ENCODE measurements at places on chromosomes 2 and 18.

DNA sequence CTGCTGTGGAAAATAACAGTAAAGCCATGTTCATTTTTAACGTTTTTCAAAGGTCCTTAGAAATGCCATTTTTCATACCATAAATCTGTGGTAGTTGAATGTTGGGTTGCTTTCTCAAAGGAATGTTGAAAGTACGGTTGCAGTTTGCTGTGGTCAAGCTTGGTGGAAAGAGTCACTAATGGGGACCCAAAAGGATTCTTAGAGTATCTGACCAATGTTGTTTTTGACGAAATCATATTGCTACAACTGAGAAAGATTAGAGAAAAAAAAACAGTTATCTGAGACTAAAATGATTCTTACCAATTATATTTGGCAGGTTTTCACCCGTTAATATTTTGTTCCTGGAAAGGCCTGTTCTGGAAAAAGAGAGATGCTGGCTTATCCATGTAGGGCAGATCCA, 439.5 kb upstream of the ETAA1 start:
- DNase-seq: no peak

DNA sequence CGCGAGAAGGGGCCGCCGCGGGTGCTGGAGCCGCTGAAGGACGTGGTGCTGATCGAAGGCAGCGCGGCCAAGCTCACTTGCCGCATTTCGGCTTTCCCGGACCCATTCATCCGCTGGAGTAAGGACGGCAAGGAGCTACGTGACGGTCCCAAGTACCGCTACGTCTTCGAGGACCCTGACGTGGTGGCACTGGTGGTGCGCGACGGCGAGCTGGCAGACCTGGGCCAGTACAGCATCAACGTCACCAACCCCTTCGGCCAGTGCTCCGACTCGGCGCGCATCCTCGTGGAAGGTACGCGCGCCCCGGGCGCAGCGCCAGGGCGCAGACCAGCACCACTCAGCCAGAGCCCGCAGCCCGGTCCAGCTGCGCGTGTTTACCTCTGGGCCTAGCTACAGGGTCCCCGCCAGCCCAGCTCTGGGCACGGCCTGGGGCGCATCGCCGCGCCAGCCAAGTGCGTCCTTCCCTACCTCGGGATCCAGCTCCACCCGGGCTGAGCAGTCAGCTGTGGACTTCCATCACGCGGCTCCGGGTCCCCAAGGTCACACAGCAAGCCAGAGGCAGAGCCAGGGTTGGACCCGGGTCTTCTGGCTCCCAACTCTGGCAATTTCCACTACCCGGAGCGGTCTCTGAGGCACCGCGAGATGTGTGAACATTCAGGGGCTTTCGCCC, 1.7 kb upstream of the GMPPA start:
- DNase-seq: no peak

DNA sequence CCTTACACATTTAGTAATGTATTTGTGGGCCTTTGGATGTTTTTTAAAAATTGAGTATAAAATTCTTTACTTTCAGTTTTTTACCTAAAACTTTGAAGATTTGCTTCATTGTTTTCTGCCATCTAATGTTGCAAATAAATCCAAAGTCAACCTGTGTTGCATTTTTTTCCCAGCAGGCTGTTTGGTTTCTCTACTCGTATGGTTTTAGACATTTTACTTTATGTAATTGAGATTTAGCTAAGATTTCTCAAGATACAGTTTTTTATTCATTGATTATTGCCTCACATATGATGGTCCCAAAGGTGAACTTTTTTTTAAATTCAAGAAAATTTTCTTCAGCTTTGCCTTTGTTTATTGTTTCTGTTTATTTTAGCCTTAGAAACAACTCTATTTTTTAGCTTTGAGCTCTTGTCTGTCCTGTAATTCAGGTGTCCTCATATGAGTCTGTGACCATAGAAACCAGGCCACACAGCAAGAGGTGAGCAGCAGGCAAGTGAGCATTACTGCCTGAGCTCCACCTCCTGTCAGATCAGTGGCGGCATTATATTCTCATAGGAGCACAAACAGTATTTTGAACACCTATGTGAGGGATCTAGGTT, 53.4 kb upstream of the TBR1 start:
- no peak for DNase-seq

GRCh38 chr18:14971461-14972185, 223.7 kb downstream of the ANKRD30B start:
- no peak for DNase-seq

- DNase-seq: no peak
These were observed 1.6 kb downstream of the PPP3R1 start for GRCh38 chr2:68250652-68251186.

DNA sequence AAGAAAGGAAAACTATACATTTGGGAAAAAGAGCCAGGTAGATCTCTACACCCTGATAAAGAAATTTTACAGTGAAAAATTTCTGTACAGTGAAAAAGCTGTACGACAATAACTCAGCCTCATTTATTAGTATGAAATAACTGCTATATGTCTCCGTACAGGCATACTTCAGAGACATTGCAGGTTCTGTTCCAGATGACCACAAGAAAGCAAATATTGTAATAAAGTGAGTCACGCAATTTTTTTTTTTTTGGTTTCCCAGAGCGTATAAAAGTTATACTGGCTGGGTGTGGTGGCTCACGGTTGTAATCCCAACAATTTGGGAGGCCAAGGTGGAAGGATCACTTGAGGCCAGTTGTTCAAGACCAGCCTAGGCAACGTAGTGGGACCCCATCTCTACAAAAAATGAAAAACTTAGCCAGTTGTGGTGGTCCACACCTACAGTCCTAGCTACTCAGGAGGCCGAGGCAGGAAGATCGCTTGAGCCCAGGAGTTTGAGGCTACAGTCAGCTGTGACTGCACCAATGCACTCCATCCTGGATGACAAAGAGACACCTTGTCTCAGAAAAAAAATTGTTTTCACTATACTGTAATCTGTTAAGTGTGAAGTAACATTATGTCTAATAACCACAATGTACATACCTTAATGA, 28.2 kb upstream of the AMMECR1L start:
- DNase-seq: no peak

DNA sequence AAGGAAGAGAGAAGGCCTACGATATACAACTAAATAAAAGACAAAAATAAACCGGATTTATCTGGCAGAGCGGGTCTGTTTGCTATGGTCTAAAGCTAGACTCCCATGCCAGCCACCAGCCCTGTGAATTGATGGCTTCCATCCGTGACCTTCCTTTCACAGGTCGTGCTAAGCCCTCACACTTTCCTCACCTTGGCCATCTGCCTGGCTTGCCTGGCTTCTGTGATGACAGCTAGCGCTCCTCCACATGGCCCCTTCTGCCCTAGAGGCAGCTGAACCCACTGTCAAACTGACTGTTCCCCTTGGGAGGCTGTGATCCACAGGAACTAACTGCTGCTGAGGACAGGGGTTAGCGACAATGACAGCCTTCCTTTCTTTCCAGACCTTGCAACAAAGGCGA, 32.5 kb downstream of the GAREM1 start:
- DNase-seq: no peak

- peak; percentile 75 for DNase-seq
These were observed 35.0 kb upstream of the LRP1B start for GRCh38 chr2:142165790-142166189.

- no peak for DNase-seq
These were observed 45.9 kb downstream of the ST6GAL2 start for GRCh38 chr2:106839849-106840595.

DNA sequence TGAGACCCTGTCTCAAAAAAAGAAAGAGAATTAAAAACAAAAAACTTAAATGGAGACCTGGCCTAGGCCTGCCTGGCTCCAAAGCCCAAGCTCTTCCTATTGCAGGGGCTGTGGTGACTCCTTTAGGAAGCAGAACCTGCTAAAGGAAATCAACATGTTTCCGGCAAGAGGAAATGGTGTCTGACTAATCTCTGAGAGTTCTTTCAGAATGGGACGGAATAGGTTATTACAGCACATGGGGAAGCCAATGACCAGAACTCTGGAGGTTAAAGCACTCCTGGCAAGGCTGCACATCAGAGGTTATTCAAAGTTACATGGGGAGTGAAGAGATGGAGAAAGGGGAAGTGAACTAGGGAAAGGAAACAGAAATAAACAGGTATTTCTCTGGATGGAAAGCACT, 21.4 kb downstream of the KIF3C start:
- DNase-seq: peak; percentile 81

GRCh38 chr2:162230761-162231160, 12.5 kb downstream of the FAP start:
- no peak for DNase-seq

DNA sequence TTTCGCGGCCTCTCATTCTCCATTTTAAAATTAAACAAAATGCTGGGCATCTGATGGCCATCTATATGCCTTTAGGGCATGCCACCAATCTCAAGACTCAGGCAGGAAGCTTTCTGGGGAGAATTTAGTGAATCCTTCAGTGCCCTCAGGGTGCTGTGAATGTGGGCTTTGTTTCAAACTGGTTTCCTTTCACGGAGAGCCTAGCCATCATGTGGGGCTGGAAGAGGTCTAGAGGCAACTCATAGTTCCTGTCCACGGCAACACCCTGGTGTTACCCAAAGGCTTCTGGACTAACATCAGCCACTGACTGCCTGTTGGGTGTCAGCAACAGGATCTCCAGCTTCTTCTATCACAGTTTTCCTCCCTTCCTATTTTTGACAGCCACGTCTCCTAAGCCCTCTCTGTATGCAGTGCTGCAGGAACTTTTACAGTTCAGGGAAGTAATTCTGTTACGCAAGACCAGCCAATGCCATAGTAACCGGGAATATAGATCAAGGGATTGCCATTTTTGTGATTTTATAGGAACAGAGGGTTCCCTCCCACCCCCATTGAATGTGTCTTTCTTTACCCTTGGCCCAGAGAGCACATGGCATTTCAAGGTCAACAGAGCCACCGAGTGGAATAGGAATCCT, 7.9 kb upstream of the WDR33 start:
- DNase-seq: no peak

DNA sequence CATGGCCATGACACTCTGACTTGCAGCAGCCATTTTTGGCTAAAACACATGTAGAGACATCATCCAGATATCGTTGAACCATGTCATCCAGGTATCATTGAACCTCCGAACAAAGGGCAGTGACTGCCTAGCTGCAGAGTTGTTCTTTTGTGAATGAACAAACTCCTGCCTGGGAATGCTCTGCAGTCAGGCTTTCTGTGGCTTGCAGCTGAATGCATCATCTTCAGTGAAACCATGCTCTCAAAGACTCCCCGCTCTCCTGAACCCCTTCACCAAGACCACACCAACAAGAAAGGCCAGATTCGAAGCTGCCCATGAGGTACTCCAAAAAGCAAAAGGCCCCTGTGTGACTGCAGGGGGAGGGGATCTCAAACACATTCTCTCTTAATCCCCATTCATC, 118.8 kb downstream of the ACTR3 start:
- no peak for DNase-seq

DNA sequence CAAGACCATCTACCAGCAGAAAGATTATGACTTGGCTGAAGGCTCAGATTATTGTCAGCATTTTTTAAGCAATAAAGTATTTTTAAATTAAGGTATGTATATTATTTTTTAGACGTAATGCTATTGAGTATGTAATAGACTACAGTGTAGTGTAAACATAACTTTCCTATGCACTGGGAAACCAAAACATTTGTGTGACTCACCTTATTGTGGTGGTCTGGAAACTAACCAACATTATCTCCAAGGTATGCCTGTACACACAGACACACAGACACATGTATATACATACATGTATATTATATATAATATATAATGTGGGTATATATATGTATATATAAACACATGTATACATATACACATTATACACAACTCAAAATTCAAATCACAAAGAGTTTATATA, 9.1 kb upstream of the TMEFF2 start:
- no peak for DNase-seq

DNA sequence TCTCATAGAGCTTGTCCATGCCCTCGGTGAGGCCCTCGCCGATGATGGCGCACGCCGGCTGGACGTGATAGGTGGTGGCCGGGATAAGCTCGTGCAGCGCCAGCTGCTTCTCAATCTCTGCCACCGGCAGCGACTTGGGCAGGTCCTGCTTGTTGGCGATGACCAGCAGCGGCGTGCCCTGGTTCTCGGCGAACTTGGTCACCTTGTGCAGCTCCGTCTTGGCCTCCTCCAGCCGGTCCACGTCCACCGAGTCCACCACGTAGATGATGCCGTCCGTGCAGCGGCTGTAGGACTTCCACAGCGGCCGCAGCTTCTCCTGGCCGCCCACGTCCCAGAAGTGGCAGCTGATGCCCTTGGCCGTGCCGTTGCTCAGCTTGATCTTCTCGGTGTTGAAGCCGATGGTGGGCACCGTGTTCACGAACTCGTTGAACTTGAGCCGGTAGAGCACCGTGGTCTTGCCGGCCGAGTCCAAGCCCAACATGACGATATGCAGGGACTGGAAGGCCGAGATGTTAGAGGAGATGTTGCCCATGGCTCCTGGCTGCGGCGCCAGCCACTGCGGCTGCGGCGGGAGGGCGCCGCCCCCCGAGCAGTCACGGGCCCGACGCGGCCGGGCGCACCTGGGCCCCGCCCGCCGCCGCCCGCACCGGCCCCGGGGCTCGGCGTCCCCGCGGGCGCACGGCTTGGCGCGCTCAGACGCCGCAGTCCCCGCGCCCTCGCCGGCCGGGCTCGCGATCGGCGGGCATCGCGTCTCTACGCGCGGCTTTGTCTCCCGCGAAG, 636 bp downstream of the ARL4C start:
- peak; percentile 42 for DNase-seq

- no peak for DNase-seq
These were observed 2.1 kb downstream of the TFCP2L1 start for GRCh38 chr2:121282800-121283385.

GRCh38 chr2:37689751-37690150, 18.3 kb upstream of the CDC42EP3 start:
- no peak for DNase-seq

GRCh38 chr2:176268976-176269318, 295 bp upstream of the MTX2 start:
- no peak for DNase-seq

DNA sequence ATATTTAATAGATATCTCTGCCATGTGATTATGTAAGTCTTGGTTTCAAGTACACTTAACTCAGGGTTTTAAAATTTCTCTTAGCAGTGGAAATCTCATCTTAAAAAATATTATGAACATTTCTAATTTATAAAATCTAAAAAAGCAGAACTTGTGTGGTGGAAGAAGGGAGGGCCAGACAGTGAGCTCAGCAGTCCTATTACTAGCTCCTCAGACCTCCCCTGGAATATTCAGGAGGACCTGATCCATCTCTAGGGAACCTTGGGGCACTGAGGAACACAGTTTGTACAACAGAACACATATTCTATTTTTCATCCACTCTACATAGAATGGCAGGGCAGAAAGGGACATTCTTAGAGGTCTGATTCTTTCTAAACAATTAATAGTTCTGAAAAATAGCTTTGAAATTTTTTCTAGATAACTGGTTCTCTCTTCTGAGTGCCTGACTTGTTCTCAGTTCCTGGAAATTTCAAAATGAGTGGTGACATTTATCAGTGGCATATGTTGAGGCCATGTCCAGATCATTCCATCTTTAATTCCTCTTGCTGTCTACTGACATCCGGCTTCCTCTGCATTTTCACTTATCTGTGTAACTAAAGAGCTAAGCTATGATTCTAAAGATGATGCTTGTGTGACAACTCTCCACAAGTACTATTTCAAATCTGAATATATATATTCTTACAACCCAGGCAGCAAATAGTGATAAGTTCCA, 8.2 kb upstream of the MAP4K4 start:
- DNase-seq: no peak
